ENCODE measurements at places on chromosomes 6 and 20.

- DNase-seq = no peak
Observed at GRCh38 chr20:8431538-8432434, 299.7 kb downstream of the PLCB1 start.

GRCh38 chr6:31010393-31011060, at the start of gene MUC22:
Gene MUC22 (plus strand): TSS chr6:31010474. CDS start chr6:31010707, 233 bp downstream.
- no peak for DNase-seq

DNA sequence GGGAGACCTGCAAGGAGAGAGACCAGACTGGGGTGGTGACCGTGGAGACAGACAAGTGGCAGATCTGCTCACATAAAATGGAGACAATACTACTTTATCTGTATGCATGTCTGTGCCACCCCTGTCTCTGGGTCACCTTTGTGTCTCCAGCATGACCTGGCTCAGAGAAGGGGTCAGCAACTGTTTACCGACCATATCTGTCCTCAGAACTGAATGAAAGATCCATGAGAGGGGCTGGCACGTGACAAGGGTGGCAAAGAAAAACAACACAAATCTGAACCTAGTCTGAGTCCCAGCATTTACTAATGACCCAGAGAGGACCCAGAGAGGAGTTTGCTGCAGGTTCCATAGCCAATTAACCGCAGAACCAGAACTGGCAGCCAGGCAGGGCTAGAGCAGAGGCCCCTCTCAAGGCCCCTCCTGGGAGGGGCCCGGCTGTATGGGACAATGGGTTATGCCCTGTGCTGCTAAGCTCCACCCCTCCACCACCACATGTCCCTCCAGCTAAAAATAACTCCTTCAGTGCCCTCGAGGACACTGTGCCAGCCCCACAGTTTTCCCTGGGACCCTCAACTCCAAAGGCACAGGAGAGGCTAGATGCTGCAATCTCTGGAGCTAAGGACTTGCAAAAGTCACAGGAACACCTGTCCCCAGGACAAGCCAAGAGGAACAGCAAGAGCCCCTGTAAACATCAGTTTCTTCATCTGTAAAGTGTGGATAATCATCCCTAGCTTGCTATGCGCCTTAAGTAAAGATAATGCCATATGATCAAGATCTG, 2.2 kb downstream of the AHCY start:
- DNase-seq = no peak

DNA sequence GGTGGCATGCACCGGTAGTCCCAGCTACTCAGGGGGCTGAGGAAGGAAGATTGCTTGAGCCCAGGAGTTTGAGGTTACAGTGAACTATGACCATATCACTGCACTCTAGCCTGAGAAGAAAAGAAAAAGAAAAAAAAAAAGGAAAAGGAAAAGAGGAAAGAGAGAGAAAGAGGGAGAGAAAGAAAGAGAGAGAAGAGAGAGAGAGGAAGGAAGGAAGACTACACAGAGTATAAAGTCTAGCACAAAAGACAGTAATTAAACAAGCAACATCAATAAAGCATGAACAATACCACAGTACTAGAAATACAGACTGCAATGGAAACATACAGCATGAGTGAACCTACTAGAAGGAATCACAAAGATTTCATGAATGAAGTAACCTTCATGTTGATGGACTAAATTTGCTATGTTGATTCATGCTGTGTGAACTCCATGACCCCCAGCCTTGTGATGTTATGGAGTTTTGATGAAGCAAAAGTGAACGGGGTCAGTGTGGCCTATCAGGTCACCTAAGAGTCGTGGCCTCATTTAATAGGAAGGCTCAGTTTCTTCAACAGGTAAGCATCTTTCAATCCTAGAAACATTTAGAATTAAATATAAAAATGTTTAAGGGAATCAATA, 57.6 kb downstream of the NUDT3 start:
- DNase-seq = no peak

GRCh38 chr20:36367907-36368799, 62.0 kb downstream of the DLGAP4 start:
- DNase-seq = no peak

DNA sequence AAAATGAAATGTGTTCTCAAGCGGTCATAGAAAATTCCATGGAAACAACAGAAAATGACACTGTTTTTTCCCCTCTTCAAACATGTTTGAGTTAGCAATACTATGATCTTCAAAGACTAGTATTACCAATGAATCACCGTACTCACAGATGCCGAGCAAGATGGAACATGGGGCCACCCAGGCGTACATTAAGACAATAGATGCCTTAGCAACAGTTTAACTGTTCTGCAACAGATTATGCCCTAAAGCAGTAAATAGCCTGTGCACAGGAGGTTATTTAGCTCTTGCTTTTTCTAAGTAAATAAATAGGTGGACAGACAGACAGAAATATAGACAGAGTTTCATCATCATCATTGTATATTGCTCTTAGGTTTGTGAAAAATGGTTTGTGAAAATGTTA, 284.0 kb upstream of the DEFB112 start:
- no peak for DNase-seq

DNA sequence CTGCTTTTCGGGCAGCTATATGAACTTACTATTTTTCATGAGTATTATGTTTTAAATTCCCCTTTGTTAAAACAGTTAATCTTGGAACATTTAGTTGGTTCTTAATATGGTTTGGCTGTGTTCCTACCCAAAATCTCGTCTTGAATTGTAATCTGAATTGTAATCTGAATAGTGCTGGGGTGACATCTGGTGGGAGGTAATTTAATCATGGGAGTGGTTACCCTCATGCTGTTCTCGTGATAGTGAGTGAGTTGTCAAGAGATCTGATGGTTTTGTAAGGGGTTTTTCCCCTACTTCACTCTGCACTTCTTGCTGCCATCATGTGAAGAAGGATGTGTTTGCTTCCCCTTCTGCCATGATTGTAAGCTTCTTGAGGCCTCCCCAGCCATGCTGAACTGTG, 305.4 kb upstream of the MAP3K7 start:
- DNase-seq = no peak

GRCh38 chr20:46695892-46696291, 6.6 kb upstream of the TP53RK start:
- DNase-seq = no peak

GRCh38 chr20:37878835-37879599, 23.9 kb upstream of the VSTM2L start:
- no peak for DNase-seq

DNA sequence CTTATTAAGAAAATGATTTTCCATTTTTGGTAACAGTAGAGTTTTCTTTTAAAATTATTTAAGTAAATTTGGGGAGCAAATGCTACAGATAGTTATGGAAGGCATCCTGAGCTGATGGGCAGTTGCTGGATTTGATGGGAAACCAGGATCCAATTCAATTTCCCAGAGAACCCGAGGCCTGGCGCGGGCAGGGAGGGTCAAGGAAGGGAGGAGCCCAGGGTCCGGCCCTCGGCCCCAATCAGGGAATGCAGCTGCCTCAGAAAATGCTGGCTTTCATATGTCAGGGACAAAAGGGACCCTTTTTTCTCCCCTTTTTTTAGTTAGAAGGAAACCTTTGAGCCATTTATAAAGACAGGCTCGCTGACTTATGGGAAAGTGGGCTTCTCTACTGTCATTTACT, 42.1 kb downstream of the CTCFL start:
- DNase-seq = no peak

- no peak for DNase-seq
Observed at GRCh38 chr20:43383026-43383795, 74.5 kb upstream of the SRSF6 start.

GRCh38 chr20:2331106-2331505, 35.3 kb downstream of the TGM3 start:
- no peak for DNase-seq

DNA sequence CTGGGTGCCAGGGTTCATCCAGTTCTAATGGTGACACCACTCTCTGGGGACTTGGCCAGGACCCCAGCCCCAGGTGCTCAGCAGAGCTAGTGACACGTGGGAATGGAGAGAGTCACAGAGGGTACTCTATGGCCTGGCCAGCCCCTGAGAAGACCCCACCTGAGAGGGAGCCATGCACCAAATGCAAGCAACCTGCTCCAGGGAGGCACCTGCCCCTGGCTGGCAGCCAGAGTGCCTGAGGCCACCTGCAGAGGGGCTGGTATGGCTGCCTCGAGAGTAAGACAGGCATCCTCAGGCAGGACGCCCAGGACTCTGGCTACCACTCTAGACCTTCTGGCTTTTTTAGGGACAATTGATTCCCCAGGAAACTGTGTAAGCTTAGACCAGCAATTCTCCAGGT, 38.6 kb upstream of the CST7 start:
- DNase-seq = no peak

- DNase-seq = no peak
Observed at GRCh38 chr6:31621320-31621939, 915 bp downstream of the PRRC2A start.

DNA sequence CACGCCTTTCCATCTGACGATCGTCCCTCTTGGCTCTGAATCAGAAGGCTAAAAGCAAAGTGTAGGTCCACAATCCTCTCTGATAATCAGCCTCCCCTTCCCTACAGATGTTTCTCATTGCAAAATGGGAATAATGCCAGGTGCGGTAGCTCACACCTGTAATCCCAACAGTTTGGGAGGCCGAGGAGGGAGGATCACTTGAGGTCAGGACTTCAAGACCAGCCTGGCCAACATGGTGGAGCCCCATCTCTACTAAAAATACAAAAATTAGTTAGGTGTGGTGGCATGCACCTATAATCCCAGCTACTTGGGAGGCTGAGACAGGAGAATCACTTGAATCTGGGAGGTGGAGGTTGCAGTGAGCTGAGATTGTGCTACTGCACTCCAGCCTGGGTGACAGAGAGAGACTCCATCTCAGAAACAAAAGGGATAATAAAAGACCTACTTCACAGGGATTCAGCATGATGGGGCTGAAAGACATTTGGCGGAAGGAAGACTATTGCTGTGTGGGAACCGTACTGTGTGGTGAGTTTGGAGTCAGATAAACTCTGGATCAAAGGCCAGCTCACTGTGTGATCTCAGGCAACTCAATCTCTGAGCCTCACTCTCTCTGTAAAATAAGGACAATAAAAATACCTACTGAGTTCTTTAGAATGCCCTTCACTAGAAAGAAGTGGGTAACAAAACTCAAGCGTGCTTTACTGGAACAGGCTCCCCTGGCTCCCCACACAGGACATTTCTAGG, 15.9 kb upstream of the SLC9A8 start:
- no peak for DNase-seq

DNA sequence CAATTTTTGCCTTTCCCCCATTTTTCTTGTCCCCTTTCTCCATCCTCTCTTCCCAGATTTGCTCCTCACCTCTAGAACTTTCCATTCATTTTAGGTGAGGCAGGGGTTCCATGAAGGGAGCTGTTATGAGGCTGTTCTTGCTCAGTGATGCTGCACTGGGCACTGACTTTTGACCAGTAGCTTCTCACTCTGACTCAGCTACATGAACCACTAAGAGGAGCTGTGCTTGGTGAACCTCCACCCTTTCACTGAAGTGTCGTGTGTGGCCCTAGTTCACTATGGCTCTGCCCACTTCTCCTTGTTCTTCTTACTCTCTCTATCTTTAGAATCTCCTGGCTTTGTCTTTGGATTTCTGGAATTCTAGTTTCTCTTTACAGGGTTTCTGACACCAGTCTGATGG, 307.1 kb upstream of the RNF24 start:
- DNase-seq = no peak

DNA sequence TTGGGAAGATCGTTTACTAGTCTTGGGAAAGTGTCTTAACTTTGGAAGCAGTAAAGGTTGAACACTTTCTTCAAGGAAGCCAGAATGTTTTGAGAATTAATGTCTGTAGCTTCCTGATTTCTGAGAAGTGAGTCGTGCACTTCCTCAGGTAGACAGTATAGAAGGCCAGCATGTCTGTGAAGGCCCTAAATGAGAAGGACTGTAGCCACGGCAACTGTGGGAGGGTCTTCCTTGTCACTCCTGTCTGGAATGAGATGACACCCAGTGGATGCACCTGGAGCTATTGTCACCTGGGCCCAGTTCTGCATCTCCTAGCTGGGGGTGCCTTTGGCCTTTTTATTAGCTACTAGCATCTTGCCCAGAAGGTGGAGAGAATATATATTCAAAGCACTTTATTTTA, 8.8 kb downstream of the STX16 start:
- DNase-seq = no peak

DNA sequence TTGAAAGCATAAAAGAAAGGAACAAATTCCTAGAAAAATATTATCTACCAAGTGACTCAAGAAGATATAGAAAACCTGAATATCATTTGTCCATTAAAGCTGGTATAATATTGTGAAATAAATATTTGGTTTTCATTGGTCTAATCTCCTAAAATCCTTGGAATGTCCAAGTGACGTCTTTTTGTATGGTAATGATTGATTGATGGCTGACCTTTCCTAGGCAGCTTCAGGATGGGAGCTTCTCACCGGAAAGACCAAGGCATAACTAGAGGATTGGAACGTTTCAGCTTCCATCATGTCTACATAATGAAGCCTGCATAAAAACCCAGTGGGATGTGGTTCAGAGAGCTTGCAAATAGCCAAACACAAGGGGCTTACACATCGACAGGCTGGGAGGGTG, 57.6 kb upstream of the MAN1A1 start:
- DNase-seq = no peak

GRCh38 chr20:17634661-17635331, 47.2 kb downstream of the RRBP1 start:
- no peak for DNase-seq

- no peak for DNase-seq
Observed at GRCh38 chr20:56453352-56453751, 15.1 kb upstream of the RTF2 start.

DNA sequence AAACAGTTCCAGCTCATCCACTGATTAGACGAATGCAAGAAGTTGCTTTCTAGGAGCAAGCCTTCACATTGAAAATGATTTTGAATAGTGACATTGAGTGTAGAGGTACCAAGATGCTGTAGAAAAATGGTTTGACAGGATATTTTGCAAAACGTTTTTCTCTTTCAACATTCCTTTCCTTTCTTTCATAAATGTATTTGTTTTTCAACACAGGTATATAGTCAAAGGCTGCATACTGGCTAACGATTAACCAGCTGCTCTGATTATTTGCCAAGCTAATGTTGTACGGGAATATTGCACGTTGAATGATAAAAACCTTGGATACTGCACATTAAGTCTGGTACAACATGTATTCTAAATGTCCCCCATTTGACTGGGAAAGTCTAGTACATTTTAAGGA, 78.8 kb upstream of the TENT5A start:
- no peak for DNase-seq

- DNase-seq = peak; percentile 31
Observed at GRCh38 chr20:44733341-44734069, 12.2 kb upstream of the KCNK15 start.

GRCh38 chr6:2800552-2801316, 35.5 kb downstream of the WRNIP1 start:
- DNase-seq = no peak

DNA sequence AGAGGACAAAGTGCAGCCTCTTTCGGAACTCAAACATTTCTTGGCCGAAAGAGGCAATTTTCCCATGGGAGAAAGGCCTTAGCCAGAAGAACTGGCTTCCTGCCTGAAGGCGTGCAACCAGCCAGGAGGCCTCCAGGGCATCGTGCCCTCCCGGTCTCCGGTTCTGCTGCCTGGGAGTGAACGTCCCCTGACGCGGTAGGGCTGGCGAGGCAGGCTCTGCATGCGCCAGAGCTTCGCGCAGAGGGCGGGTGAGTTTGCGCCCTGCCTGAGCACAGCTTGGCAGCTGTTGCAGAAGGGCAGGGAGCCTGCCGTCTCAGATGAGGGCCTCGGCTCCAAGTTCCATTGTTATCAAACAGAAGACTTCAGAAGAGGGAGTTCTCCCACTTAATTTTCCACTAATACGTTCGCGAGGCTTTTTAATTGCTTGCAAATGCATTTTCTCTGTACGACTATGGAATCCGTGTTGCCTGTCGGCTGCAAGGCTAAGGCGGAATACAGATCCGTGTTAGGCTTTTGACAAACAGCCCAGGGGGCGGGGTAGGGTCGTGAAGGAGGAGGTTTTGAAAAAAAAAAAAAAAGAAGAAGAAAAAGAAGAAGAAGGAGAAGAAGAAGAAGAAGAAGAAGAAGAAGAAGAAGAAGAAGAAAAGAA, 5.5 kb upstream of the TFAP2D start:
- no peak for DNase-seq
